ENCODE measurements at places on chromosomes 2 and 18.

DNA sequence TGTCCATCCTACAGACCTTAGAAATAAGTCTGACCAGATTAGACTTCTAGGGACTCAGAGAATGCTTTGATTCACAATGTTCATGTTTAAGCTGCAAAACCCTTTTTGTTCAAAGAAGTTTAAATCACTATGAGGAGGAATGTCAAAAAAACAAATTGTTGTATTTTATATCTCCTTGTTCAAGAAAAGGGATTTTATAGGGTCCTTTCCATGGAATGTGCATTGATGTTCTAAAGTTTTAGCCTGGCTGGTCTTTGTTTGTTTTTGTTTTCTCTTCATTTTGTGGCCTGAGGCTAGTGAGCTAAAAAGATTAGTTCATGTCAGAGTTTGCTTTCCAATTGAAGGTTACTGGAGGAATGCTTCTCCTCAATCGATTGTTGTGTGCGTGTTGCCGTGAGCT is 77.2 kb downstream of the MGAT5 start:
- no peak for DNase-seq

DNA sequence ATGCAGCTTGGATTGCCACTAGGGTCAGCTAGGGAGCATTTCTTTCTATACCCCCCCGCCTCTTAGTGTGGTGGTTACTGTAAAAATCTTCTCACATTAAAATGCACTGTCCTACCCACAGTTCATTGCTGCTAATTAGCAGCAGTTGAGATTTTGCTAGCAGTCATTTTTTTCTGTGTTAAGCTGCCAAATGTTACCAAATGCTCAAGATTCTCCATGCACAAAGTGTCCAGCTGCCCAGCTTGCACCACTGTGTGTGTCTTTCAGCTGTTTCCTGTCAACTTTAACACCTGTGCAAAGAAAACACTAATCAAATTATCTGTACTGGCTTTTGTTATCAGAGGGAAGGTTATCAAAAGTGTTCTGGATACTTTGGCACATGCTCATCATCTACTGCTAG is 679.3 kb downstream of the NR4A2 start:
- DNase-seq, result no peak

- DNase-seq, result no peak
Observed at GRCh38 chr18:3262234-3263131, 550 bp downstream of the MYL12B start.

DNA sequence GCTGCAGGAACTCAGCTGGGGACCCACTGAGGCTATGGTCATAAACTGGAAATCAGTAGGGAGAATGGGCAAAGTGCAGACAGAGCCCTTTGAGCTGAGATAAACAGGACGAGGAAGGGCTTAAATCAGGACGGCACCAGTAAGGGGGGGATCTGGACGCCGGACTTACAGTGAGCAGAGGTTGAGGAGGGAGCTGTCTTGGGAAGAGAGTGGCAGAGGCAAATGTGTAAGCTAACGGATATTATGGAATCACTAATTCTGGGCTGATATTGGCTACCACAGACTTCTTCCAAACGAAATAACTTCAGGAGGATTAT is 539 bp downstream of the CYP27A1 start:
- no peak for DNase-seq

GRCh38 chr2:197215748-197216360 is 94.7 kb downstream of the ANKRD44 start:
- DNase-seq, result no peak

Measured in GM13976 (cell line).